Bronchus fibroblast of lung (primary cell): ENCODE measurements at places on chromosomes 3 and 15. TPM values are rescaled to one million over a fixed set of nuclear protein-coding genes. Genes with fewer than 3 reads are reported as not detected.

PIGZ gene
- 0.34 and 0.59 TPM in 2 replicates for total RNA-seq

SENP2 gene
- total RNA-seq = 13.6 and 15.6 TPM in 2 replicates

ZCWPW2 gene
- total RNA-seq = 0.34 and 0.74 TPM in 2 replicates

CILP gene
- total RNA-seq = under 0.01 and 0.17 TPM in 2 replicates

PDCD6IP gene
- 74.1 and 116 TPM in 2 replicates for total RNA-seq

DUOXA1 gene
- 0.50 TPM in 1 of 2 replicates, not detected in the other for total RNA-seq

ATP13A5 gene
- total RNA-seq = not detected in 2 replicates
